ENCODE measurements at places on chromosomes 7 and 10.

DNA sequence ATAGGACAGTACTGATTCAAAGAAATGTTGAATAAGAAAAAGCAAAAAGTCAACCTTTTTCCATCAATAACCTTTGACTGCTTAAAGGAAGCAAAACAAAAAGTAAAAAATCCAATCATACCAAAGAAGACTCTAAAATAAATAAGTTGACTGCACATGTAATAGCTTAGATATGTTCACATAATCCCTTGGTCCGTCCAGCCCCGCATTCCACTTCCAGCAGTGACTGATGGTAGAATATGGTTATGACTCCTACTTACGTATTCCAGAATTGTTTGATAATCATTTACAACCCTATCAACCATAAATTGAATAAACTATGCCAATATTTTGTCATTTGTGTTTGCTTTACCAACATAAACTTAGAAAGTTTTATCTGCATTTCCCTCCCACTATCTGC is 77.9 kb downstream of the CTNNA3 start:
- DNase-seq = no peak

DNA sequence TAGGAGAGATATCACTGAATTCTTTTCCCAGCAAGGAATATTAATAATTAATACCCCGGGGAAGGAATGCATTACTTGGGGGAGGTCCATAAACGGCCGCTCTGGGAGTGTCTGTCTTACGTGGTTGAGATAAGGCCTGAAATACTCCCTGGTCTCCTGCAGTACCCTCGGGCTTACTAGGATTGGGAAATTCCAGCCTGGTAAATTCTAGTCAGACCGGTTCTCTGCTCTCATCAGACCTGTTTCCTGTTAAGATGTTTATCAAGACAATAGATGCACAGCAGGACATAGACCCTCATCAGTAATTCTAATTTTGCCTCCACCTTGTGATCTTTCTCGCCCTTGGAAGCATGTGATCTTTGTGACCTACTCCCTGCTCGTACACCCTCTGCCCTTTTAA is 162.8 kb upstream of the KCND2 start:
- DNase-seq = peak; percentile 26

DNA sequence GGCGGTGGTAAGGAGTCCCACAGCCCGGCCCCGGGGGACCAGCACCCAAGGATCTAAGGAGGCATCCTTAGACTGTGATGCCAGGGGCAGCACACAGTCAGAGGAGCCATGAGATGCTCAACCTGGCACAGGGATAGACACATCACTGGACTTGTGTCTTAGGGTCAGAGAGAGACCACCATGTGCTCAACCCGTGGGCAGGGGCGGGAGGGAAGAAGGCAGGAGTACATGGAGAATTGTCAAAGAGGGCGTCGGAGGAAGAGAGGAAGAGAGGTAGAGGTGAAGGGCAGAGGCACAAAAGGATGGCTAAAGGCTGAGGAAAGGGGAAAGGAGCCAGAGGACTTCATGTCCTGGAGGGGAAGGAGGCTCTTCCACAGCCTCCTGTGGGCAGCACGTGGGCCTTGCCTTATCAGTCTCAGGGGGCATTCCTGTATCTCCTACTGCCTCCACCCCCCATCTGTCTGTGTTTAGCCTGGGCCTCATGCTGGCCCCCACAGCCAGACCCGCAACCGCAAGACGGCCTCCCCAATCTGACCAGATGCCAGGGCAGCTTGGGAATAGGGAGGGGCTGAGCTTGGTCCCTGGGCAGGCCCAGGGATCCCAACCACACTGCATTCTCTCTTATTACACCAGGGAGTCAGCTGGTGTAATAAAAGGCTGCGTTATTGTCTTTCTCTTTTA is 2.2 kb downstream of the ADCY1 start:
- no peak for DNase-seq

DNA sequence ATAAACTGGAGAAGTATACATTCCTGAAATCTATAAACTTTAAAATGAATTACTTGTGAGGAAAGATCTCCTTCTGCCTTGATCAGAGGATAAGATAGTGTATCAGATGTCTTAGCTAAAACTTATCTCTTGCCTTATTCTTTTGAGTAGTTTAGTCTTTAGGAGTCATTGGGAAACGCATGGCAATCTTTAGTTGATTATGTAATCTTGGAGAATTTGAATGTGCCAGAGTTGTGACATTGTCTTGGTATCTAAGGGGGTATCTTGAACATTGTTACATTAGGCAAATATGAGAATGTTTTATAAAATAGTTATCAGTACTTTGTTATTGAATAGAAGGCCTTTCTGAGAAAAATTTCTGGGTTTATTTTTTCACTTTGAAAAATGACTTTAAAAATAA is 61.6 kb upstream of the ADRA2A start:
- no peak for DNase-seq

- no peak for DNase-seq
These were observed 573 bp upstream of the IDI1 start for GRCh38 chr10:1049425-1049958.

GRCh38 chr10:22723343-22723779 is 9.0 kb upstream of the PIP4K2A start:
- DNase-seq = no peak

DNA sequence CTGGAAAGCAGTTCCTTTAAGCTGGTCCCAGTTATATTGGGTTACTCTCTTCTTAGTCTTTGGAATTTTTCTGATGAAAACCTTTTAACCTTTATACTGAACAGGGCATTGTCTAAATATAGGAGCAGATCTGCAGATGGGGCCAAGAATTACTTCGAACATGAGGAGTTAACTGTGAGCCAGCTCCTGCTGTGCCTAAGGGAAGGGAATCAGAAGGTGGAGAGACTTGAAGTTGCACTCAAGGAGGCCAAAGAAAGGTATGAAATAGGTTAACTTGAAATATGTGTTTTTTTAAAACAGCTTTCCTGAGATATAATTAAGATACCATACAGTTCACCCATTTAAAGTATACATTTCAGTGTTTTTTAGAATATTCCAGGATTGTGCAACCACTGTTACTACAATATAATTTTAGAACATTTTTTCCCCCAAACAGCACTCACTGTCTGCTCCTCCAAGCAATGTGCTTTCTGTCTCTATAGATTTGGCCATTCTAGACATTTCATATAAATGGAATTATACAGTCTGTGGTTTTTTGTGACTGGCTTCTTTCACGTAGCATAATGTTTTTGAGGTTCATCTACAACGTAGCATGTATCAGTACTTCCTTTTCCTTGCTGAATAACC is 18.9 kb downstream of the OPTN start:
- DNase-seq = no peak

GRCh38 chr10:6128591-6129251 is 39.9 kb downstream of the RBM17 start:
- no peak for DNase-seq

GRCh38 chr10:59903871-59904270 is 2.5 kb downstream of the CCDC6 start:
- DNase-seq = peak; percentile 40

DNA sequence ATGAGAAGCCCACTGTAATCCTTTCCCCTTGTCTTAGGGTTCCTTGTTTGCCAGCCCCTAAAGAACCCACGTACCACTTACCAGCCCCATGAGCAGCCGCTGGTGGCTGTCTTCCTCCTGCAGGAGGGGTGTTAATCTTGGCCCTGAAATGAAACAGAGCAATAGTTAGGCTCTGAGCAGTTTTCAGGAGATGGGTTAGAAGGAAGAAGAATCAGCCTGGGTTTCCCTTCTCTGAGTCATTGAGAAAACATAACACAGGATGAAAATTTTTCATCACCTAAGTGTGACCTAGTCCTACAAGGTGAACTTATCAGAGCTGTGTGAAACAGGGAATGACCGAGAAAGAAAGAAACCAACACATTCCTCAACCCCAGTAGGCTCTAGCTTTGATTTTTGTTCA is 90.0 kb downstream of the GSAP start:
- peak; percentile 71 for DNase-seq

DNA sequence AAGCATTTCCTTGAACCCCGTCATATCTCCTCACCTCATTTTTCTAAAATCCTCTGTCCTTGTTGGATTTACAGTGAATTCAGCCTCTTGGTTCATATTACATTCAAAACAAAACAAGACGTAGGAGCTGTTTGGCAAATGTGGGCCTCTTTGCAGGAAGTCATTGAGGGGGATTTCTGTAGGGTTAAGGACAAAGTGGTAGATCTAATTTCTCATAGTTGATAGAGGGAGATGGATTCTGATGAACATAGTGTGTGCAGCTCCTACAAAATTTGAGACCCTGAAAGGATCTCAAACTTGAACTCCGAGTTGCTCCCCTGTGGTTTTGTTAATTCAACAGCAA is 682 bp downstream of the TBXAS1 start:
- DNase-seq = no peak

- DNase-seq = peak; percentile 60
These were observed 153.9 kb downstream of the BMPER start for GRCh38 chr7:34059136-34059828.

GRCh38 chr7:51244885-51245284 is 71.7 kb downstream of the COBL start:
- DNase-seq = no peak

GRCh38 chr10:70551971-70552422 is 50.5 kb downstream of the PRF1 start:
- no peak for DNase-seq

GRCh38 chr10:75347186-75347585 is 54.4 kb downstream of the ZNF503 start:
- DNase-seq = no peak

- DNase-seq = no peak
These were observed 12.8 kb downstream of the ZC3HAV1L start for GRCh38 chr7:139023076-139023475.

GRCh38 chr10:95810198-95810976 is 54.4 kb downstream of the ENTPD1 start:
- DNase-seq = no peak

DNA sequence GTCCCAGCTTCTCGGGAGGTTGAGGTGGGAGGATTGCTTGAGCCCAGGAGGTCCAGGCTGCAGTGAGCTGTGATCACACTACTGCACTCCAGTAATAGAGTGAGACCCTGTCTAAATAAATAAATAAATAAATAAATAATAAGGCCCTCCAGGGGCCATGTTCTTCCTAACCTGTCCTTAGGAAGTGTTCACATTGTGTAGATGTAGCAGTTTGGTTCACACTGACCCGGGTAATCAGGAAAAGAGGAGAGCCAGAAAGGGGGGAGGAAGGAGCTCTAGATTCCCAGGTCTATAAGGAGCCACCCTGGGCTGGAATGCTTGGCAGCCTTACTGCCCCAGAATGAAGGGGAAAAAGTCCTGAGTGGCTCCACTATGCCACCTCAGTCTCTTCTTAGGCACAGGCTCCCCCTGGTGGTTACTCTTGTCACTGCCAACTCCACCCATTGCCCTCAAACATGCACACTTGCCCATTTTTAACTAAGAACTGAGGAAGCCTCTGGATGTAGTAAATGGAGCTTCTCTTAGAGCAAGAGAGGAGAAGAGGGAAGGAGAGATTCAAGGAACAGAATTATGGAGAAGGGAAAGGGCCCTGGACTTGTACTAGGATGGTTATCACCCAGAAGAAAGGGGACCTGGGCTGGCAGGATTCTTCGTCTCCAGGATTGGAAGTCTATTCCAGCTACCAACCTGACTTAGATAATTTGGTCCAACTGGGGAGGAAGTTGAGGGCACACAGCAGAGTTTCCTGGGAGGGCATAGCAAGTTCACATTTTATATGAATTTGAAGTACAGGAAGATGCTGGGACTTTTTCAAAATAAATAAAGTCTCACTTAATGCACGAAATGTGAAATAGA is 7.8 kb downstream of the HPS6 start:
- peak; percentile 52 for DNase-seq

DNA sequence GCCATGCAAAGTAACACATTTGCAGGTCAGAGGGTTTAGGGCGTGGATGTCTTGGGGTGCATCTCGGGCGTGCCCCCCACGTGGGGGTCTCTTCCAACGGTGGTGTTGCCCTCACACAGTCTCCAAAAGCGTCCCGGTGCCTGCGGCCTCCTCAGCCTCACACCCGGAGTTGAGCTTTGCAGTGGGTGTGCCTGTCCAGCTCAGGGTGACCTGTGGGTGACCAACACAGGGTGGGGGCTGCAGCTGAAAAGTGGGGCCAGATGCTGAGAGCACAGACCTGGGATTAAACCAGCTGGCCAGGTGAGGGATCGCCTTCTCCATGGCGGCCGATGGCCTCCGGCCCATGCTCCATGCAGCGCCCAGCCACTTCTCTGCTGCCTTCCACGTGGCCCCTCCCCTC is 63.1 kb downstream of the PWWP2B start:
- no peak for DNase-seq

GRCh38 chr7:75888464-75889222 is 9.8 kb downstream of the RHBDD2 start:
- DNase-seq = no peak

DNA sequence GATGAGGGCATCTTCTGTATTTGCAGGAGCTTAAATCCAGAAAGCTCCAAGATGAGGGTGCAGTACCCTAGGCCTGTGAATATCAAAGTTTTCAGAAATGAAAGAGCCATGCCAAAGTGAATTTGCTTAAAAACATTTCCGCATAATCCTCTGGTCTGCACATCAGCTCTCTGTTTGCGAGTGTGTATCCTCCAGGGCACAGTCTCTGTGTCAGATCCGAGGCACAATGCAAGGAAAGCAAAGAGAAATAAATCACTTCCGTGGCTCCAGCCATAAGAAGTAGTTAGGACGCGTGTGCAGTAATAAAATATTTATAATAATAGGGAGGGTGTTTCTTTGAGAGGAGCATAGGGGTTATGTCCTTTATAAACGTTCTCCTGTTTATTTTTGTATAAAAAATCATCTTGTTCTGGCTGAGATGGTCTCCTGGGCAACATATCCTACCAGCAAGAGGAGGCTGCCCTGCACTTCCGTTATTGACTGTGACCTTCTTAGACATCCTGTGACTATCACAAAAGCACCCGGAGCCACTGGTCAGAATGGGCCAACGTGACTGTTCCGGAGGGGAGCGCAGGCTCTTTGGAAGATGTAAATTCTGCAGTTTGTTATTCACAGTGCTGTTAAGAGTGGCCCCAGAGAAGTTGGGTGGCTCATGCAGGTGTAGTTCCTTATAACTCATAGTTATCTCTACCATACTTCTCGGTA is 667.6 kb upstream of the FOXK1 start:
- no peak for DNase-seq

- DNase-seq = no peak
These were observed 108.7 kb downstream of the ITIH5 start for GRCh38 chr10:7558036-7558435.

- no peak for DNase-seq
These were observed 526.5 kb downstream of the PTPRN2 start for GRCh38 chr7:158061026-158061630.

DNA sequence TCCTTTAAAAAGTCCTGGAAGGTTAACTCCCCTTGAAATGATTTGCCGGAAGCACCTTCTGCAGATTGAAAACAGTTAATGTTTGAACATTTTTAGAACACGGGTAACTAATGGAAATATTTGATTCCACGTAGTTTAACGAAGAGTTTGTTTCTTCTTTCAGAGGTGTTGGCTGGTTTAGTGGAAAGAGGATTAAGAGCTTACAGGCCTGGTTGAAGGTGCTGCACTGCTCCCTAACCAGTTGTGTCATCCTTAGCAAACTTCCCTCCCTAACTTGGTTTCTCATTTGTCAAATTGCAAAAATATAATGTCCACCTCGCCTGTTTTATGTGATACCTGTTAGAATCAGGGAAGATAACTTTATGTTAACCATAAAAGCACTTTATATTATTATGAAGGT is 243.0 kb upstream of the FZD8 start:
- DNase-seq = no peak

Data from mammary epithelial cell (primary cell).